ENCODE measurements at places on chromosomes 12 and 14.

- DNase-seq = no peak
These were observed 114.8 kb upstream of the FGD4 start for GRCh38 chr12:32284561-32284960.

- no peak for DNase-seq
These were observed 368.6 kb upstream of the USP15 start for GRCh38 chr12:61891632-61892031.

DNA sequence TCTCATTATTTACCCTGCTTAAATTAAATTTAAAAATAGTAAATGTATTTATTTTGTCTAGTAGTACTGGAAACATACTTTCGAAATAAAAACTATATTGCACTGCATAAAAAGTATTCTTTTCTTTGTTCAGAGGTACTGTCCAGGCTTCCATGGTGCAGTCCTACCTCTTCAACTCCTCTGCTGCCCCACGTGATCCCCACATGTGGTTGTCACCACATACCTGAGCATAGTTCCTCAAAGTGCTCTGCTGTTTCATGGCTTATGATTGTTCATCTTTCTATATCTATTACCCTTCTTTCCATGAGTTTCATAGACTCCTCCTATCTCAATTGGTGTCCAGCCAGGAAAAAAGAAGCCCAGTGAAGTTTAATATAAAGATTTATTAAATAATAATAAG, 317.5 kb upstream of the OR4E1 start:
- no peak for DNase-seq

DNA sequence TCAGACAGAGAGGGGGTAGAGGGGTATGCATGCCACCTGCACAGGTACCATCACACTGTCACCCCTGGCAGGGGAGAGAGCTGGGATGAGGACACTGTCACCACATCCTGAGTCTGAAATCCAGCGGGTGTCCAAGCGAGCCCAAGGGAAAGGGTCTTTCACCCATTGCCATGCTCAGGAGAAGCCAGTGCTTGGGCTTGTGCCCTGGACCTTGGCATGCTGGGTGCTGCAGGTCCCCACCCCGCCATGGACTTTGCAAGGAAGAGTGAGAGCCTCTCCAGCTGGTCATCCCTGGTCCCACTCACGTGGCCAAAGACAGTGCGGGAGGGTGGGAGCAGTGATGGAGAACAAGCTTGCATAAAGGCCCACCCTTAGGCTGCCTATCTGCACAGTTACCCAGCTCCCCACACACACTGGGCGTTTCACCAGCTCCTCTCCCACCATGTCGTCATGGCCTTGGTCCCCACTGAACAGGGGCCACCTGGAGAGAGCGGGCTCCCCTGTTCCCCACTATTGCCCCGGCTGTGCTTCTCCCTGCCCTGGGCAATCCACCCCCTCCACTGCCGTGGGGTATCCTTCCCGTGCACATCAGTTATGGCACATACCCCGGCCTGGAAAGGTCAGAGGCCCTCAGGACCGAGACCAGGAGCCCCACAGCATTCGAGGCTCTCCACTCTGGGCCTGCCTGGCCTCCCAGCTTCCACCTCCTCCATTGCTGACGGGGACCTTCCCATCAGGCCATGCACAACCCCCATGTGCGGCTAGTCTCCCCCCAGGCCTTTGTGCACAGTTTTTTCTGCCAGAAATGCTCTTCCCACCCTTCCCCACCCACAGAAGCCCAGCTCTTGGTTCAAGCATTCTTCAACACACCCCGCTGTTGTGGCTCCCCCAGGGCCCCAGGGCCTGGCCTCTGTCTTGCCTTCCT, 58.6 kb upstream of the BCL11B start:
- no peak for DNase-seq

DNA sequence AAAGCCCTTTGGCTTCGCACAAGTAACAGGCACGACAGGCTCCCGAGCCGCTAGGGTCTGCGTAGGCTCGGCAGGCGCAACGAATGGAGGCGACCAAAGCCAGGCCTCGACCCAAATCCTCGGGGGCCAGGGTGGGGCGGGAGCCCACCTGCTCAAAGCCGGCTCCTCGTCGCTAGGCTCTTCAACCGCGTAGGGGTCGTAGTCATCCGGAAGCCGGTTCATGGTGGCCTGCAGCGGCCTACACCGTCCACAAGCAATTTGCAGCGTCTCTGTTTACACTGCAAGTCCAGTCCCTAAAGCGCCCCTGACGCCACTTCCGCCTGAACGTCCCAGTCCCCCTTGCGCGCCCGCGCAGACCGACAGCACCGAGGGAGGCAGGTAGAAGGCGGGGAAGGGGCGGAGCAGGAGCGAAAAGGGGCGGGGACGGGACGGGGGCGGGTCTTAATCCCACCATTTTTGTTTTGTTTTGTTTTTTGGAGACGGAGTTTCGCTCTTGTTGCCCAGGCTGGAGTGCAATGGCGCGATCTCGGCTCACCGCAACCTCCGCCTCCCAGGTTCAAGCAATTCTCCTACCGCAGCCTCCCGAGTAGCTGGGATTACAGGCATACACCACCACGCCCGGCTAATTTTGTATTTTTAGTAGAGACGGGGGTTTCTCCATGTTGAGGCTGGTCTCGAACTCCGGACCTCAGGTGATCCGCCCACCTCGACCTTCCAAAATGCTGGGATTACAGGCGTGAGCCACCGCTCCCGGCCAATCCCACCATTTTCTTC, at the start of gene EAPP:
EAPP (minus strand) TSS at position 295 of the 774 bp plus-strand sequence; CDS start at position 222, 73 bp downstream.
- DNase-seq = peak; percentile 95

DNA sequence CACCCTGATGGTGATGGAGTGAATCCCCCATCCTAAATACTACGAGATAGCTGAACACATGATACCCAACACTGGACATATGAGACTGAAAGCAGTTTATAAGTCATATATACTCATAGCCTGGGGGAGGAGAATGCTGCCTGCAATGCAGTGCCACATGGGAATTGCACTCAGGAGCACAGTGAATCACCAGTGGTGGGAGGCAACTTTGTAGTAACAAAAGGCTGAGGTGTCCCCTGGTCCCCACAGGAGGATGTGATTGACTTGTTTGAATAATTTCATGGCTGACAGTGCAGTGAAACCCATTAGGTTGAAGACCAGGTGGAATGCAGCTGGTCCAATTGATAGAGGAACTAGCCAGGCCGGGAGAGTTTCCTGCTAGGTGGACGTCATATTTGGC, 20.2 kb downstream of the CCDC38 start:
- no peak for DNase-seq

DNA sequence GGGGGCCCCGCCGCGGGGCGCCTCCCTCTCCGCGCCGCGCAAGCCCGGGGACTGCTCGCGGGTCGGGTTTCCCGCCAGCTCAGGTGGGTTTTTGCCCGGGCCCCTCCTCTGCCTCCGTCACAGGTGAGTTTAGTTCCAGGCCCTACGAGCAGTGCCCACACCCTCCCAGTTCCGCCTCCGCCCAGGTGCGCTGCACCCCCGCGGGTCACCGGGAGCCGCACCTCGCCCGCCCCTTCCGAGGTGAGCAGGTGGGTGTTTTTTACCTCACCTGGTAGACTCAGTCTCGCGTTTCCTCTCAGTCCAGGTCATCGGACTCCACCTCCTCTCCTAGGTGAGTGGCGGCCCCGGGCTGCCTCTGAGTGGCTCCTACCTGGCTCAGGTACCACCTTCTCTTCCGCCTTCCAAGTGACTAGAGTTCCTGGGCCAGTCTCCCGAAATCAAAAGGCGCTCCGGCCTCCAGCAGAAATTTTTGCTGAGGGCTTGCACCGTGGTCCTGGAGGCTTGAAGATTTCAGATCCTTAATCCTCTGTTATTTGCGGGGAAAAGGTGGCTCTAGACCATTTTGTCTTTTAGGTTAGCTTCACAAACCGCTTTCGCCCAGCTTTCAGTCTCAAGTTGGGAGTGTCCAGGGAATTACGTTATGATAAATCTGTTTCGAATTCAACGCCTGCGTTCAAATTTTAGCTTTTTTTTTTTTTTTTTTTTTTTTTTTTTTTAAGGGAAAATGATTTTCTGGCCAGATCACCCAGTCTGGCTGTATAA, at the start of gene TMEM30B:
TMEM30B (minus strand) TSS at position 153 of the 762 bp plus-strand sequence. CDS start 191 bp downstream, outside the sequence.
- DNase-seq = no peak

DNA sequence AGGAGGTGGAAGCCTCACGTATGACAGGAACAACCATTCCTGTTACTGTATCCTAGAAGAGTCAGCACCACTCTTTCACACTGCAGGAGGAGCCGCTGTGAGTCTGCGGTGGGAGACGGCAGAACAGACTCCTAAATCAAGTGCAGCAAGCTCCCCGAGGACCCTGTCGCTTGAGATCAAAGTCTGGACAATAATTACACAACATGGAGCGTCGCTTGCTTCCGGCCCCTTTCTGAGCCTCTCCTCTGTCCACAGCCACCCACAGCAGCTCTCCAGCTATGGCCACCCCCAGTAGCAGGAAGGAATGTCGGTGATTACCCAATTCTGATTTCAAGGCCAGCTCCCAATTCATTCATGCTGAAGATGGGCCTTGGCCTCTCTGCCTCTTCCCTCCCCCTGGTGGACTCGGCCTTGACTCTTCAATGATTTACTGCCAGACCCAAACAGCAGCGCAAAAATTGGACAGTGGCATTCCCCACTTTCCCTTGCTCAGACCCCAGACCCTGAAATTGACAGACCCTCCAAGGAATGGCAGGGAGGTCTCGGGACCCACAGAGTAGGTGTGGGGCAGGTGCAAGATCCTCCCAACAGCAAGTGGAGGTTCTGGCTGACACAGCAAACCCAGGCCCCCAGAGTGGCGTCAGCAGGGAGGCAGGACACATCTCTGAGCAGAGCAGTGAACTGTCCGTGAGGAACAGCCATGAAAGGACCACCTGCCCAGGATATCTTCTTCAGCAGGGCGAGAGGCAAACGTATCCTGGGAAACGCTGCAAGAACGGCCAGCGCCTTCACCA, 272.7 kb upstream of the DIO3 start:
- no peak for DNase-seq

GRCh38 chr12:13313886-13314285, 117.4 kb downstream of the EMP1 start:
- DNase-seq = no peak

GRCh38 chr12:109645708-109646107, 67.9 kb upstream of the FAM222A start:
- no peak for DNase-seq

DNA sequence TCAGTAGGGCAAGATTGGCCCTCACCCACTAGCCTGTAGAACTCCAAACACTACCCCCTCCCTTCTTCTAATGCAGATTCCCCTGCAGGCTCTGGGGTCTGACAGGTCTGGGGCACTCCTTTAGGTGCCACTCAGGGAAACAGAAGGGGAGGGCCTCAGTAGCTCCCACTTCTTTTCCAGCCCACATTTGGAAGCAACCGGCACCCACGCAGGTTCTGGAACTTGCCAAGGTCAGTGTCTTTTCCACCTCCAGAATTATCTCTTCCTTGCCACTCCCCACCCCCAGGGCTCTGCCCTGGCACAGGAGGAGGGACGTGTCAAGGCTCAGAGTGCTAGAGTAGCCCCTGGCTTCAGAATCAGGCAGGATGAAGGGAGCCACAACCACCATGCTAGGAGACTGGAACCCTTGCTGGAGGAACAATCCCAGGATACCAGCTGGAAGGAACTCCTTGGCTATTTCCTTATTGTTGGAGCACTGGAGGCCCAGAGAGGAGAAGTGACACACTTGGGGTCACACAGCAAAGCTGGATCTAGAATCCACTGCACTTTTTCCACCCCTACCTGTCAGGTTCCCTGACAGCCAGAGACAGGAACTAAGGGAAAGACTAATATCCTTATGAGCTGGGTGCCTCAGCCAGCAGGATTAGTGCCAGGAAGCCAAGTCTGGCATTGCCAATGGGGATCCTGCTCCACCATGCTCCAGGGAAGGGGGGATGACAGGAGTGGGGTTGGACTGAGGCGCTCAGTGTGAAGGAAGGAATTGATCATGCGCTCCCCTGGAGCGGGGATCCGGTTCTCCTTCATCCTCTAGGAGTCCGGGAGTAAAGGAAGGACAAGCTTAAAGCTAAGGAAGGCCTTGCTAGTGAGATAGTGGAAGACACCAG, 1.8 kb upstream of the FIGNL2 start:
- DNase-seq = no peak

- DNase-seq = peak; percentile 56
These were observed 991 bp downstream of the FBXL14 start for GRCh38 chr12:1593174-1594005.

- DNase-seq = no peak
These were observed 291.5 kb downstream of the NELL2 start for GRCh38 chr12:44584625-44585024.

- DNase-seq = no peak
These were observed 173.5 kb upstream of the KRR1 start for GRCh38 chr12:75684678-75685616.

GRCh38 chr12:43914923-43915468, 79.1 kb downstream of the TMEM117 start:
- DNase-seq = no peak

DNA sequence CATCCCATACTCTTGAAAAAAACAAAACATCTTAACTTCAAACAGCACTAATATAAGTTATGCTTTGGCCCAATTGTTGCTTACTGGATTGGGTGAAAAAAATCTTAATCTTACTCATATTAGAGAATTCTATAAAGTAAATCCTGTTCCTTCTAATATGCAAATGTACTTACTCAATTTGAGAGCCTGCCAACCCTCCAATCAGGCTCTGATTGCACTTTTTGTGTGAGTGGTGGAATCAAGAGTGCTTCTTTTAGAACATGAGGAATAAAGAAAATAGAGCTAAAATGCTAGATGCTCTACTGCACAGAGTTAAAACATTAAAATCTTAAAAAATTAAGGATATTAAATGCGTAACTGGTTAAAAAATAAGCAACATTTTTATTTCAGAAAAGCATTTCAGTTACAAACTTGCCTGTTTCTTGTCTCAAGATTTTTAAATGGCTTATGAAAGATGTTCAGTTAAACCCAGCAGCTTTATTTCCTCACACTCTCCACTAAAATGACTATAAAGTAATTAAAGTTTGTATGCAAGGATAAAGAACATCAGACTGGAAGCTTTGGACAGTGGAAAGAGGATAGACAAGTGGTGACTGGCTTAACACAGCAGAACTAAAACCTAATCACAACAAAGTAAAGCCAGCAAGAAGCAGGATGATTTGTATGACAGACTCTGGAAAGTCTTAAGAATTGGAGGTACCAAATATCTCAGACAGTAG, 177.5 kb downstream of the SLC2A13 start:
- DNase-seq = no peak

DNA sequence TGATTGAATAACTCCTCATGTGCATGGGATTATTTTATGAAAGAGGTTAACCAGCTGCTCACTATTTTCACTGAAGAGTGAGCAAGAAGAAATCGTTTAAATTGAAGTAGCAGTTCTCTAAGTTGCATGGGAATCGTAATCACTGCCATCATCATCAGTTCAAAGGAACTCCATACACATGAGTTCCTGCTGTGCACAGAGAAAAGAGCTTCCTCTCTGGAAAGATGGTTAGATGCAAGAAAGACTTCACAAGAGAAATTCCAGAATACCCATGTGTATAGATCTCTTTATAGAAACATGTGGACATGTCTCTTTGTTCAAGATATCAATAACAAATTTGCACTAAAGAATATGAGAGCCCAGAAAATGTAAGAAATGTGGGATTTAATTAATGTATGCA, 291.3 kb downstream of the PDZRN4 start:
- DNase-seq = no peak

- DNase-seq = no peak
These were observed 146.2 kb upstream of the SLC38A2 start for GRCh38 chr12:46518729-46519128.

DNA sequence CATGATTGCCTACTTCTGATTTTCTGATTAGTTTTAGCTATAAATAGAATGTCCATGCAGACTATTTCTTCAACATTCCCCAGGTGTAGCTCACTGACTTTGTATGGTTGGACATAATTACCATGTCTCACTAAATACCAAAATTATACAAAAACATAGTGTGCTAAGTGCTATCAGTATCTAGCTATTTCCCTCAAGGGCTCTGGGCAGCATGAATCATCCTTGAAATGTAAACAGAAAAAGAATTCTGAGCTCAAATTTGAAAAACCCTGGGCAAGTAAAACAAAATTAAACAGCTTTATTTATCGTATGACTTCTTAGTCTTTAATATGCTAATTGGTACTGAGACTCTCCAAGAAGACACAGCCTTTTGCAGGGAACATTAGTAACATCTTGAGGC, 82.9 kb downstream of the SPATA7 start:
- no peak for DNase-seq
